ENCODE measurements at places on chromosomes 12 and 14. TPM values are rescaled to one million over a fixed set of nuclear protein-coding genes. Genes with fewer than 3 reads are reported as not detected.
A peak's percentile ranks its signal among the peaks of the same experiment; 100 is the strongest.

SLC5A8 gene
- total RNA-seq: 0.29 TPM

ZNF385A gene
- 18.4 TPM for total RNA-seq

NPFF gene
- total RNA-seq: not detected

SLCO1C1 gene
- total RNA-seq: not detected

CAPRIN2 gene
- 37.9 TPM for total RNA-seq

EPS8 gene
- 168 TPM for total RNA-seq

SGPP1 gene
- total RNA-seq: 22.3 TPM

RTN1 gene
- 10.8 TPM for total RNA-seq

CCDC175 gene
- total RNA-seq: not detected

SERPINA5 gene
- total RNA-seq: 32.9 TPM

FOXG1 gene
- not detected for total RNA-seq

- H3K4me3 ChIP-seq: no peak overlapping the region
- no peaks in the 10 kb centered on the region for H3K4me1 ChIP-seq
- DNase-seq: no peak
- H3K36me3 ChIP-seq: no peaks in the 10 kb centered on the region
- H3K27me3 ChIP-seq: no peaks in the 10 kb centered on the region
Observed at GRCh38 chr14:25042362-25043299, 7.3 kb downstream of the STXBP6 start.

DNA sequence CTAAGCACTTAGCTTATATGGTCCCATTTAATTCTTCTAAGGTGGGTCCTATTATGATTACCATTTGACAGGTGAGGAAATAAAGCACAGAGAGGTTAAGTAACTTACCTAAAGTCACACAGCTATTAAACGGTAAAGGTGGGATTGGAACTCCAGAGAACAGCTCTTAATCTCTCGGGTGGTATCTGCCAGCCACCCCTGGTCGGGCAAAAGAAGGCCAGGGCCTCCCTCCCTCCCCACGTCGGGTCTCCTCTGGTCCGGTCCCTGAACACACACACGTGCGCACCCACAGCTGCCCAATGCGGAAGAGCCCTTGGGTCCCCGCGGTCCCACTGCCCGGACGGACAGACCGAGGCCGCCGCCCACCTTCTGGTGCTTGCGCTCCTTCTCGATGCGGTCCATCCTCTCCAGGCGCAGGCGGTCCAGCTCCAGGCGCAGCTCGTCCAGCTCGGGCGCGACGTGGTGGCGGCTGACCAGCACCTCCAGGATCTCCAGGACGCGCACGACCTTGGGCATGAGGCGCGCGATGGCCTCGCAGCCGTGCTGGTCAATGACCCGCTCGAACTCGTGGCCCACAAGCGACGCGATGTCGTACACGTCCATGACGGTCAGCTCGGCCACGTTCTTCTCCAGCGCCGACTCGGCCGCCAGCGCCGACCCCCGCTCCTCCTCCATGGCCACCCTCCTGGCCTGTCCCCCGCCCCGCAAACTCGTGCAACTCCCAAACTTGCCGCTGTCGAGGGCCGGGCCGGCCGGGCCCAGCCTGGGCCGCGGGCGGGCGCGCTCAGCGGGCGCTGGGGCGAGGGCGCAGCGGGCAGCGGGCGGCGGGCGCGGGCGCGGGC lies 490 bp downstream of the RILPL1 start:
- H3K36me3 ChIP-seq: no peaks in the 10 kb centered on the region
- no peaks in the 10 kb centered on the region for H3K4me1 ChIP-seq

GRCh38 chr12:44317651-44318126 lies 481.8 kb downstream of the TMEM117 start:
- no peak for DNase-seq
- no peak overlapping the region for H3K27ac ChIP-seq
- no peaks in the 10 kb centered on the region for H3K27me3 ChIP-seq
- H3K4me1 ChIP-seq: no peaks in the 10 kb centered on the region

- no peak overlapping the region for H3K27ac ChIP-seq
- H3K4me3 ChIP-seq: no peak overlapping the region
- no peaks in the 10 kb centered on the region for H3K36me3 ChIP-seq
- no peaks in the 10 kb centered on the region for H3K4me1 ChIP-seq
- H3K27me3 ChIP-seq: no peaks in the 10 kb centered on the region
- DNase-seq: no peak
Observed at GRCh38 chr14:74267588-74267987, 28.3 kb downstream of the VSX2 start.

DNA sequence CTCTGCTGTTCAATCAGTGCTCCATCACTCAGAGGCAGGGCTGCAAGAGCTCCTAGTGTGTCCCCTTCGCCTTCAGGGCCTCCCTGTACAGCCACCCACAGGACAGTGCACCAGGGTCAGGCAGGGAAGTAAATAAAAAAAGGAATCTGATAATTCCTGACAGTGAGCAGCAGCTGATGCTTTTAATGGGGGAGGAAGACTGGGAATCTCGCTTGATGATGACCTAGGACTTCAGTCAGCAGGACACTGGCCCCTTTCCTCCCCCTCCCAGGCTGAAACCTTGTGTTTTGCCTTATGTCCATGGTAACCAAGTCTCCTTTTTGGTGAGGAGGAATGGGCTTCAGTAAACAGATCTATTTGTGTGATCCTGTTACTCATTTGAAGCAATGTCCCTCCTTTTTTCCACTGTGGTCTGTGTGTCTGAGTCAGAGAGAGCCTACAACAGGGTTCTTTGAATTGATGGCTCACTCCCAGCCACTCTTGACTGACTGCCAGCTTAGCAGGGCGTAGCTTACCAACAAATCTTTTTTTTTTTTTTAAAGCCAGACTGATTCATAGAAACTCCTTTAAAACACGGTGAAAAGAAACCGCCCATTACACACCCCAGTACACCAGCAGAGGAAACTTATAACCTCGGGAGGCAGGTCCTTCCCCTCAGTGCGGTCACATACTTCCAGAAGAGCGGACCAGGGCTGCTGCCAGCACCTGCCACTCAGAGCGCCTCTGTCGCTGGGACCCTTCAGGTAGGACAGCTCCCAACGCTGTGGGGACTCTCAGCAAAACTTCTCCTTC lies at the start of gene EMP1:
EMP1 (plus strand) TSS at position 597 of the 792 bp plus-strand sequence. CDS start 14,785 bp downstream, outside the sequence.
- peak within 1 kb of the TSS; percentile 97 for H3K27ac ChIP-seq
- H3K27me3 ChIP-seq: no peaks in the 10 kb centered on the region
- no peaks in the 10 kb centered on the region for H3K36me3 ChIP-seq
- H3K4me3 ChIP-seq: peak within 1 kb of the TSS; percentile 71
- peaks cover 8% of the 10 kb centered on the region for H3K4me1 ChIP-seq

GRCh38 chr12:50961708-50962107 lies 9.4 kb downstream of the HIGD1C start:
- no peaks in the 10 kb centered on the region for H3K27me3 ChIP-seq
- no peak overlapping the region for H3K27ac ChIP-seq
- H3K4me1 ChIP-seq: no peaks in the 10 kb centered on the region
- H3K36me3 ChIP-seq: no peaks in the 10 kb centered on the region
- DNase-seq: no peak

DNA sequence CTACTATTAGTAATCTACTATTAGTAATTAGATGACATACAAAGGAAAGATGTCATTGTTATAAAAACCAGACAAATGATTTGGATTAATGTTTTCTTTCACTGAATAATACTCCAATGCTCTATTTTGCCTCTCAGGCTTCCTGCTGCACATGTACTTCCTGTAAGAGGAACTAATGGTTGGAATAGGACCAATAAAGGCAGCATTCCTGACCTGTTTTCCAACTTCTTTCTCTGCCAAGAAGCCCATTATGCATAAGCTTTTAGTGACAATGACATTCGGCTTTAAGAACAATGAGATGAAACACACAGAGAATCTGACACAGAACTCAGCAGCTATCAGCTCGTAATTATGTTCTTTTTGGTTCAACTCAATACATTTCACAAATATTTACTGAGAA lies 5.2 kb upstream of the C12orf56 start:
- no peak overlapping the region for H3K4me3 ChIP-seq
- H3K27me3 ChIP-seq: peaks cover under 1% of the 10 kb centered on the region
- H3K27ac ChIP-seq: peak overlapping the region; percentile 52
- no peaks in the 10 kb centered on the region for H3K36me3 ChIP-seq
- H3K4me1 ChIP-seq: no peaks in the 10 kb centered on the region

- no peaks in the 10 kb centered on the region for H3K27me3 ChIP-seq
- peaks cover 18% of the 10 kb centered on the region for H3K4me1 ChIP-seq
- DNase-seq: no peak
- H3K36me3 ChIP-seq: no peaks in the 10 kb centered on the region
- peak overlapping the region; percentile 87 for H3K27ac ChIP-seq
Observed at GRCh38 chr12:47757364-47757839, 1.3 kb downstream of the RAPGEF3 start.

DNA sequence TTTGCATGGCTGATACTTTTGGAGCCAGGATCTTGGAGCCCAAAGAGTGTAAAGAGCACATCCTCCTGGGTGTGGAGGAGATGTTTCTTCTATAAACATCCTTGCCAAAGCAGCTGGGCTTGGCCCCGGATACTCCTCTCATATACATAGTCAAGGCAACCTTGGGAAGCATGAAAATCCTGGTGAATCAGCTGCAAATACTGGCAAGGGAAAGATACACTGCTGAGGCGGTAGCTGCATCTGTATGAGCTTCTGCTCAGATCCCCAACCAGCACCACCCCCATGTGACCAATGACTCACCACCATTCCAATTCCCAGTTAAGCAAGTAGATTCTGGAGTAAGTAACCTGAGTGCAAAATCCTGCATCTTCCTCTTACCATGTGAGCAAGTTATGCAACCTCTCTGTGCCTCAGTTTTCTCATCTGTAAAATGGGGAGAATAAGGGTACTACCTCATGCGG lies 567.4 kb downstream of the MED13L start:
- no peaks in the 10 kb centered on the region for H3K36me3 ChIP-seq
- DNase-seq: no peak
- no peaks in the 10 kb centered on the region for H3K27me3 ChIP-seq
- no peak overlapping the region for H3K4me3 ChIP-seq

DNA sequence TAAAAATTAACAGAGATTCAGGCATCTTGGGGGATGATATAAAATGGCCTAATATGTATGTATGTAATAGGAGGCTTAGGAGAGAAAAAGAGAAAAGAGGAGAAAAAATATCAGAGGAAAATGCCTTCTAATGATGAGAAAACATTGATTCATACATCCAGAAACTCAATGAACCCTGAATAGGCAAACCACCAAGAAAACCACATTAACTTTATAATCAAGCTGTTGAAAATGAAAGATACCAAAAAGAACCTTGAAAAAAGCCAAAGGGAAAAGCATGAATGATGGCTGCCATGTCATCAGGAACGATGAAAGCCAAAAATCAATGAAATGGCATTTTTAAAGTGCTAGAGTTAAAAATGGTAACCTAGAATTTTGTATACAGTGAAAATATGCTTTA lies 180.2 kb downstream of the EPS8 start:
- no peaks in the 10 kb centered on the region for H3K4me1 ChIP-seq
- no peaks in the 10 kb centered on the region for H3K36me3 ChIP-seq
- no peak overlapping the region for H3K4me3 ChIP-seq
- no peak for DNase-seq

GRCh38 chr14:25041484-25041883 lies 8.5 kb downstream of the STXBP6 start:
- no peak for DNase-seq
- H3K36me3 ChIP-seq: no peaks in the 10 kb centered on the region
- H3K4me3 ChIP-seq: no peak overlapping the region
- no peaks in the 10 kb centered on the region for H3K4me1 ChIP-seq
- no peaks in the 10 kb centered on the region for H3K27me3 ChIP-seq

DNA sequence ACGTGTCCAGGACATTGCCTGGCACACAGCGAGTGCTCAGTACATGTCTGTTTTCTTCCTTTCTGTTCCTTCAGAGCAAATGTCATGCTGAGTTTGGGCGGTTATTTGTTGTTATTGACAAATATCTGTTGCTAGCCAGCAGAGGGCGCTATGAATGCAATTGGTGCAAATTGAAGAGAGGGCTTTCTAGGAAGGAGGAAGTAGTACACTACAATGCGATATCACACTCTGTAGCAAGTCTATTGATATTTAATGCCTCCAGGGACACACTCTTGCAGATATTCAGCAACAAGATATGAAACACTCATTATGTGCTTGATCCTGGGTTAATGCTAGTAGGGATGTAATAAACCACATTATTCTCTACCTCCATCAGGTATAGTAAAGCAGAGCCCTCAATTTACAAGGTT lies 267.3 kb upstream of the SRRM4 start:
- DNase-seq: no peak
- no peaks in the 10 kb centered on the region for H3K4me1 ChIP-seq
- H3K27me3 ChIP-seq: no peaks in the 10 kb centered on the region
- no peak overlapping the region for H3K27ac ChIP-seq
- no peaks in the 10 kb centered on the region for H3K36me3 ChIP-seq
- no peak overlapping the region for H3K4me3 ChIP-seq

DNA sequence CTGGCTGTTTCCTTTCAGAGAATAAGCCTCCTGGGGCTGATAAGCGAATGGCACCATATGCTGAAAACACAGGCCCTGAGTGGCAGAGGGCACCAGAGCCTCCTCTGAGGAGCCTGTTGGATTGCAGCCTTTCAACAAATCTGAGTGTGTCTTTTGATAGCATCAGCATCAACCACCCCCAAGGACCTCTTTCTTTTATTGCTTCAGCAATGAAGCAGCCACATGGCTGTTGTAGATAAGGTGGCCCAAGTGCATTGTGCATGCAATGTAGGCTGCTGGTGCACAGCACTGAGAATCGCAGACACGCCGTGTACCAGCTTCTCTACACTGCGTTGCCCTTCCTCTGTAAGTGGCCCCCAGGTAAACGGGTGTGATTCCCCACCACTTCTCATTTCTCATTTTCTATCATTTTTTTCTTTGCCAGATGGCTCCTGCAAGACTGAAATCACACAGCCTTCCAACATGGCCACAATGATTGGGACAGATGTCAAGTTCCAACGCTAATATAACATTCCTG lies 191.7 kb downstream of the DAD1 start:
- H3K27me3 ChIP-seq: no peaks in the 10 kb centered on the region
- H3K4me1 ChIP-seq: no peaks in the 10 kb centered on the region
- DNase-seq: no peak
- H3K4me3 ChIP-seq: no peak overlapping the region
- no peak overlapping the region for H3K27ac ChIP-seq

DNA sequence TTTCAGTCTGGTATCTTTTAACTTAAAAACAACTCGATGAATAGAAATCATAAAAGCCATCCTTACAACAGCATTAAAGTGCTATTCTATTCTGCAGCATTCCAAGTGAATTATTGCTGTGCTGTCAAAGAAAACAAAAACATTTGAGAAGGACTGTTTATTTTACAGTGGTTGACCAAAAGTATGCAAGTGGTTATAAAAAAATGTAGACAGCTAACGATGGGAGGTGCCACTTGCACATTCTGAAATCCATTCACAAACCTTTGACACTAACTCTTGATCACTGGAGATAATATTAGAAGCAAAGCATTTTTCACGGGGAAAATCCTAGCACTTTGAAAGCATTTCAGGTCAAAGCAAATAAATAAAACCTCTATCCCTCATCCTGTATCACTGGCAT lies 55.6 kb downstream of the HMGA2 start:
- no peaks in the 10 kb centered on the region for H3K36me3 ChIP-seq
- no peaks in the 10 kb centered on the region for H3K27me3 ChIP-seq
- peak overlapping the region; percentile 67 for H3K4me3 ChIP-seq
- H3K27ac ChIP-seq: no peak overlapping the region

DNA sequence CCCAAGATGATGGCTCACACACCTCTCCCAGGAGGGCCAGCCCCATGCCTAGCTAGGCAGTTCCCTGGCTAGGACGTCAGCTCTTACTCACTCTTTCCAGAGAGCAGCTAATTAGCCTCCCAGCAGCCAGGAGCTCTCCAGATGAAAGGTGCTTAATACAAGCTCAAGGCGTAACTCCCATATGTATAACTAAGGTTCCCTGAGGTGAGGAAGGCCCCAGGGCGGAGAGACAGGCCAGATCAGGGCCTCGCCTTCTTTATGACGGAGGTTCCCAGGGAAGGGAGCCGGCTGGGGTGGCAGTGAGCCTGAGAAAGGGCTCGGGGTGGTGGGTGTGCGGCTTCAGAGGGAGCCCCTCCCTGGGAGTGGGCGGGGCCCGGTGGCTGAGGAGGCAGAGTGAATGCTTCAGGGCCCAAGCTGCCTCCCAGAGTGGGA lies 26.4 kb upstream of the ZFP36L1 start:
- no peaks in the 10 kb centered on the region for H3K36me3 ChIP-seq
- peaks cover 12% of the 10 kb centered on the region for H3K4me1 ChIP-seq
- H3K27ac ChIP-seq: peak overlapping the region; percentile 82
- DNase-seq: no peak
- no peaks in the 10 kb centered on the region for H3K27me3 ChIP-seq

Measured in breast epithelium (tissue), 4 donors.